Activated CD4-positive, alpha-beta T cell treated with anti-CD3 and anti-CD28 coated beads for 4 hours (primary cell): ENCODE measurements at places on chromosomes 3 and 15.
A peak's percentile ranks its signal among the peaks of the same experiment; 100 is the strongest.

GRCh38 chr3:56557831-56558170 is 826 bp downstream of the CCDC66 start:
- peak; percentile 0 for DNase-seq

- no peak for DNase-seq
Measured at GRCh38 chr3:118137778-118138177, 896.9 kb downstream of the IGSF11 start.

- no peak for DNase-seq
Measured at GRCh38 chr3:13379201-13379830, 40.8 kb downstream of the NUP210 start.

- no peak for DNase-seq
Measured at GRCh38 chr3:2578560-2578959, 479.9 kb downstream of the CNTN4 start.

GRCh38 chr3:160577556-160578195 is 12.3 kb upstream of the KPNA4 start:
- no peak for DNase-seq

GRCh38 chr15:44595246-44595645 is 58.3 kb downstream of the EIF3J start:
- no peak for DNase-seq

DNA sequence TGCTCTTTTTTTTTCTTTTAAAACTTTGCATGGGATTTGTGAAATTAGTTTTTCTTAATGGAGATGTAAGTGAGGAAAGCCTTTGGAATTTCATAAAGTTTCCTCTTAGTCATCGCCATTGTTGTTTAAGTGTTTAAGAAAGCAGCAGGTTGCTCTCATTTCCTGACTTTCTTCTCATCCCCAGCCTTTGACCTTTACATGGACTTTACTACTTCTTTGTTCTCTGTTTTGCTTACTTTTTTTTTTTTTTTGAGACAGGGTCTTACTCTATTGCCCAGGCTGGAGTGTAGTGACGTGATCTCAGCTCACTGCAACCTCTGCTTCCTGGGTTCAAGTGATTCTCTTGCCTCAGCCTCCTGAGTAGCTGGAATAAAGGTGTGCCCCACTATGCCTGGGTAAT is 38.6 kb downstream of the FBXL2 start:
- no peak for DNase-seq

DNA sequence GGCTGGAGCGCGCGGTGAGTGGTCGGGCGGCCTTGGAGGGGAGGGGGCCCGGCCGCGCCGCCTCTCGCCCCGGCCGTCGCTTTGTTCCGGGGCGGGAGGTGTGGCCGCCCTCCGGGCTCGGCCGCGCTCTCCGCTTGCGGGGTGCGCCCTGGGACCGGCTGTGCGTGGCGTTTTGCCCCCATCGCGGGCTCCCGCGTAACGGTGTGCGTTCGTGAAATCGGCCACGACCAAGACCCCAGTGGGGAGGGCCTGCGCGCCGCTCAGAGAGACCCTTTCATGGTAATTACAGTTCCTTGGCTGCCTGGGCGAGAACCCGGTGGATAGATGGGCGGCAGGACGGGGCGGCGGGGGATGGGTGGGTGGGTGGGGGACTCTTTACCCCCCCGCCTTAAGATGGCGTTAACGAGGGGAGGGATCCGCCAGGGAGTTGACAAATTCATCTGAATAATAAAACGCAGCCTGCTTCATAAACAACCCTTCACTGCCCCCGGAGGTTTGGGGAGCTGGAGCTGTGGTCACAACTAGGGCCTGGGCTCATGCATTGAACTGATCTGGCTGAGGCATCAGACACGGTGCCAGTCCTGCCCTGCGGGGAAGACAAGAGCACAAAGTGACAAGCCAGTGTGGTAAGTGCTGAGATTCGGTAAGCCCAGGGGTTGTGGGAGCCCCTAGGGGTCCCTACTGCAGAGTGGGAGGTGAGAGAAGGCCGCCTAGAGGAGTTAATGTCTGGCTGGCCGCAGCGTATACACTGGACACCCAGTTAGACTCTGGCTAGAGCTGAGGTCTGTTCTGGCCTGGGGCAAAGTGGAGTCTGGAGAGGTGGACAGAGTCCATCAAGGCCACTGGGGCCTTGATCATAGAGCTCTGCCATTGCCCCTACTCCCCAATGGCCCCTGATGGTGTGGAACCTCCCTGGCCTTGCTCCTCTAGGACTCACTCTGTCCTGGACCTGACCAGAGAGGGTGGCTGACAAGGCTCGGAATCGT is 668 bp downstream of the MRAS start:
- DNase-seq, result no peak

- DNase-seq, result no peak
Measured at GRCh38 chr3:146476094-146476740, 6.9 kb upstream of the PLSCR2 start.

DNA sequence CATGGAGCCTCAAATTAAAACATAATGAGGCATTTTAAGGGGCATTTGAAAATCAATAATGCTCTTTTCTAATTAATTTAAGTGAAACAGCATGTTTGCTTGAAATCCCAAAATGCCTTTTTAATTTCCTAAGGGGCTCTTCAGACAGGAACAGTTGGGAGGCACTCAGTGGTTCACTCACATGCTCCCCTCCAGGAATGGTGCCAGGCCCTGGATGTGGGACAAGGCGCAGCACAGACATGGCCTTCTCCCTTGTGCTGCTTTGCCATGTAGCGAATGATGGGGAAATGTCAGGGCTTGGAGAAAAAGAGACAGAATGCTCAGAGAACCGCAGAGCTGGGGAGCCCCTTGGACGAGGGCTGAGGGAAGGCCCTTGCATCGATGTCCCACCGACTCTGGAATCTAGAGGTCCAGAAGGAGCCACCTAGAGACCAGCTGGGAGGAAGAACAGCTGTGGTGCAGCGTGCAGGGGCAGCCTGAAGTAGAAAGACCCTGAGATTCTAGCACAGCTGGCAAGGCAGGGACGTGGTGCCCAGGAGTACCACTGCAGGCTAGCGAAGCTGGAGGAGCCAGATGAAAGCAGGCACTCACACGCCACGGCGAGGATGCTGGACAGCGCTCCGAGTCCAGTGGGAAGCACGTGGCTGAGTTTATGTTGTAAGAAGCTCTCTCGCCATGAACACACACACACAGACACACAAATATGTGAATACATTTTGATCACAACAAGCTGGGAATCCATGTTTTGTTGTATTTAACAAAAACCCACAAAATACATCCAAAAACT is 27.0 kb downstream of the NSMCE3 start:
- no peak for DNase-seq

GRCh38 chr3:177149106-177149505 is 48.2 kb downstream of the TBL1XR1 start:
- no peak for DNase-seq

DNA sequence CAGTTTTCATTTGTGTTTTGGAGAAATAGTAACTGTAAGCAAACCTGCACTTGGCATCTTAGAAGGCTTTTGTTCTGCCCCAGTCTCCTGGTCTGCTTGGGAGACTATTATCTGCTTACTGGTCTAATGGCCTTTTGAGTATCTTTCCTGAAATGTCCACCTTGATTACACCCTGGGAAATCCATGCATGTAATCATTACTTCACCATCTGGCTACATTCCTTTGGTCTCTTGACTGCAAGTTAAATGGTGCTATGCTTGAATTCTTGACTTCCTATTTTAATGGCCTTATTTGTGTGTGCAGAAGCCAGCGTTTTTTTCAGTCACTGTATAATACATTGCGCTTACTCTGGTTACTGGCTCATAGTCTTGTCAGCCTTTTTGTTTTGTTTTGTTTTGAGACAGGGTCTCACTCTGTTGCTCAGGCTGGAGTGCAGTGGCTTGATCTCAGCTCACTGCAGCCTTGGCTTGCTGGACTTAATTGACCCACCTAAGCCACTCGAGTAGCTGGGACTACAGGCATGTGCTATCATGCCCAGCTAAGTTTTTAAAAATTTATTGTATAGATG is 30.0 kb downstream of the CHD2 start:
- no peak for DNase-seq

GRCh38 chr3:149151843-149152242 is 22.4 kb downstream of the HPS3 start:
- no peak for DNase-seq

GRCh38 chr3:177464392-177465256 is 267.3 kb upstream of the TBL1XR1 start:
- DNase-seq, result no peak

DNA sequence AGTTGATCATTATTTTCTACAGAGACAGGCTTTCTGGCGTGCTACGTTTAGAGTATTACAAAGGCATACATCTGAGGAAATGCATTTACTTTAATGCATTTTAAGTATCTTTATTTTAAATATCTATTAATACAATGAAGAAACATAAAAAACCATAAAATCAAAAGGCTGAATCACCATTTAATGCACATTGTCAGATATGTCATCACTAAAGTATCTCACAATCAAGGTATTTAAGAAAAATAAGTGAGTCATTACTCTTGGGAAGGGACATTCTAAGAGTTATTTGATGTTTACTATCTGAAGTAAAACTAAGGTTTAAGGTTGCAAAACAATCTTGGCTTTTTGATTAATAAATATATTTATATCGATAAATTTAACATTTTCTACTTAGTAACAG is 102.2 kb downstream of the CTNNB1 start:
- no peak for DNase-seq
